Activated CD4-positive, alpha-beta T cell treated with anti-CD3 and anti-CD28 coated beads, Interleukin-2, amount 10 ng/mL, durations not matched to agents 24 days and 14 days (primary cell): ENCODE measurements at places on chromosomes 5 and 9.
A peak's percentile ranks its signal among the peaks of the same experiment; 100 is the strongest.

GRCh38 chr5:171725205-171725601 is 60.4 kb upstream of the SMIM23 start:
- DNase-seq: no peak

GRCh38 chr5:167294882-167295680 is 996.4 kb upstream of the WWC1 start:
- no peak for DNase-seq

- DNase-seq: peak; percentile 83
Observed at GRCh38 chr9:114504341-114505186, 709 bp downstream of the WHRN start.

DNA sequence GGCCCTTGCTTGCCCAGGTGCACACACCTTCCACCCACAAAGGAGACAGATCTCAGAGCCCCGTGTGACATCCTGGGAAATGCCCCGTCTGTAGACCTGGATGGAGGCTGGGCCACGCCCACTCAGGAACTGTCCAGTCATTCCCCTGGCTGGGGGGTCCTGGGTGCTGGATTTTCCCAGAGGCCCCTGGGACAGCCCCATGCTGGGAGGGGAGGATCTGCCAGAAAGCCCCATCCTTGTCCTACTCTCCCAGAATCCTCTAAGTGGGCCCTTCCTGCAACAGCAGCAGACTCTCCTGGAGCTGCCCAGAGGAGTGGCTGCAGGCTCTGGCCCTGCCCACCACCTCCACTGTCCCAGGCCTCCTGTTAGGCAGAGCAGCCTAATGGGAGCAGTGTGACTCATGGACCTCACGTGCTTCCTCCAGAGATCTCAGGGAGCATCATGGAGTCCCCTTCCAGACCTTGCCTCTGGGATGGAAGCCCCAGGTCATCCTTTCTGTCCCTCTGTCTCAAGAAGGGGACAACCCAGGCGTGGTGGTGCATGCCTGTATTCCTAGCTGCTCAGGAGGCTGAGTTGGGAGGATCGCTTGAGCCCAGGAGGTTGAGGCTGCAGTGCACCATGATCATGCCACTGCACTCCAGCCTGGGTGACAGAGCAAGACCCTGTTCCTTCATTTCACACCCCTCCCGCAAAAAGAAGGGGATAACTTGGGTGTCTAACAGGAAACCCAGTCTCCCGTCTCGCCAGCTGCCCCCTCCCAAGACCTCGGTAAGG is 51.7 kb downstream of the JADE2 start:
- no peak for DNase-seq

DNA sequence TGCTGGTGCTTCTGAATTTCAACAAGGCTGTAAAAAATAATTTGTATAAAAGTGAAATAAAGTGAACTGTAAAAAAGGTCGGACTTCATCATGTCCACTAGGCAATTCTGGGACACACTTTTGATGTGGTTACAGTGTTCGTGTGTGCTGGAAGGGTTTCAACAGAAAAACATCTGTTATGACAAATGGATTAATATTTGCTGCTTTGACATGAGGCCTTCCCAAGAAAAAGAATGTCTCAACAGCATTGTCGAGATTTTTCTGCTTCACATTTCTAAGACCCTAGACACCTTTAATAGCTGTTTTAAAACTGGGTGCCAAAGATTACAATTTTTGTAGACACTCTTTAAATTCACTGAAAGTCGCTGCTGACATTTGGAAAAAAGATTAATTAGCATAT is 216.6 kb downstream of the SLC12A2 start:
- DNase-seq: no peak

- DNase-seq: no peak
Observed at GRCh38 chr5:8628521-8628920, 759.6 kb downstream of the MTRR start.

- no peak for DNase-seq
Observed at GRCh38 chr9:116267021-116267420, 113.4 kb downstream of the PAPPA start.

GRCh38 chr9:72600671-72601070 is 79.3 kb downstream of the TMC1 start:
- DNase-seq: no peak

GRCh38 chr9:96413302-96414221 is 4.6 kb downstream of the ZNF367 start:
- DNase-seq: peak; percentile 72

DNA sequence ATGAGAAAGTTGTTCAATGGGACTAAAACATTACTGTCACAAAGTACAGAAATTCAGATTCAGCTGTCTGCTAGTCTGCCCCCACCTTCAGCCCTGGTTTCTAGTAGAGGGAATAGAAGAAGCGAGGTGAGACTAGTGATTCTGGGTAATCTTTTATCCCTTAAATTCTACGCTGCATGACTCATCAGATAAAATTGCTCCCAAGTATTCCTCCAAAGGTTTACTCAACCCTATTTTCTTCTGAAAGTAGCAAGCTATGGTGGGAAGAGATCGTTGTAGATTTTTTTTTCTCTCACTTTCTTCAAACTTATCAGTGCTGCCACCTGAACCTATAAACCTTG is 318.9 kb upstream of the RIOK2 start:
- no peak for DNase-seq

DNA sequence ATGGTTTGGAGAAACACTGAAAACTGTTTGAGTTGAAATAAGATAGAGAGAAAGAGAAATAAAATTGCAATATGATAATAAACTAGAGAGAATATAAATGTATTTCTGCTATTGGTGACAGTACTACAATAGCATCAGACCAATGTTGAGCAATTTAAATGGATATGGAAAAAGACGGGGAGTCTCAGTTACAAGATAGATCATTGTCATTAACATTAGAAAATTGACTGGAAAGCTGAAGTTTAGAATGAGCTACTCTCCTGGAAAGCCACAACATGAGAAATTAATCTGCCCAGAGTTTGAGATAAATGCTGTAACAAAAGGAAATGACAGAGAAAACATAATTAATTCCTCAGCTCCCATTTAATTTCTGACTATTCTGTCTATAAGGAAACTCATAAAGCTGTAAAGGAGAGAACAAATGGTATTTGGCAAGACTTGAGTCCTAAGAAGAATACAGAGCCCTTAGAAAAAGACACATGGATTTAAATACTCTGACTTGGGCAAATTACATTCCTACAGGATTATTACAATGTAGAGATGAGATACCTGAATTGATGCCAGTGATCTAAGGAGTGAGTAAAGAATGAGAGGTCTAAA is 624.5 kb upstream of the CHD1 start:
- DNase-seq: no peak

- DNase-seq: no peak
Observed at GRCh38 chr5:175201393-175201792, 242.6 kb downstream of the DRD1 start.

GRCh38 chr9:79809931-79810330 is 238.2 kb downstream of the TLE4 start:
- DNase-seq: no peak

DNA sequence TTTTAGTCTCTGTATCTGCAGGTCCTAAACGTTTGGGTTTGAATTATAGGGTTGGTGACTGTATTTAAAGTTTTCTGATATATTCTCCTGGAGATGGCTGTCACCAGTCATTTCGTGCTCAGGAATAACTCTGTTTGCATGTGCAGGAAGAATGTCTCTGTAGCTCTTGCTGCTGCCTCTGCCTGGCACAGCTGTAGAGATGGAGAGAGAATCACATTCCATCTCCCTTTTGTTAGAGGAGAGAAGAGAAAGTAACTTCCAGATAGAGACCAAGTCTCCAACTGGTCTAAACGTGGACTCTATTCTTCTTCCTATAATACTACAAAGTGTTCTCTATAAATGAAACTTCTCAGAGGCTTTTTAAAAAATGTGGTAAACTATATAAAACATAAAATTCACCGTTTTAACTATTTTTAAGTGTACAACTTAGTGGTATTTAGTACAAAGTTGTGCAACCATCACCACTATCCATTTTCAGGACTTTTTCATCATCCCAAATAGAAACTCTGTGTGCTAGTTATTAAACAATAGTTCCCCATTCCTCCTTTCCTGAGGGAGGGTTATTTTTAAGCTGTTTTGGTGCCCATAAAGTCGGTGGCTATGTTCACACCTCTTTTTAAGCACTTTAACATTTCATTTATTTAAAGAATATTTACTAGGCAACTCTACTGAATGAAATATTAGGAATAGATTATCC is 20.7 kb upstream of the STARD4 start:
- no peak for DNase-seq

DNA sequence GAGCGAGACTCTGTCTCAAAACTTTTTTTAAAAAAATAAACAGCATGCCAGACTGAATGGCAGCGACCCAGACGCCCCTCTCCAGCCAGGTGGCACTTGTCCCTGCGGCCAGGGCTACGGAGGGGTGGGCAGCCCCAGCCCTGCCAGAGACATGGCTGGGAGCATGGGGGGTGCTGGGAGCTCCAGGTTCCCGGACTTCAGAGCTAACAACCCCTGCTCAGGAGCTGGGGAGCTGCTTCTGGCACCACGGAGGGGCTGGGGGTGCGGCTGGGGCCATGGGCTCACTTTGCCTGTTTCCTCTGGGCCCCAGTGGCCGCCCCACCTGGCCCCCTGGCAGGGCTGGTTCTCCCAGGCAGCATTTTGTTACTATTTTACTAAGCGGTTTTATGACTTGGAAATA is 49.9 kb downstream of the SLC12A7 start:
- no peak for DNase-seq

GRCh38 chr9:123395276-123395688 is 39.3 kb downstream of the CRB2 start:
- DNase-seq: no peak

GRCh38 chr5:124870070-124870469 is 123.6 kb upstream of the ZNF608 start:
- DNase-seq: no peak

DNA sequence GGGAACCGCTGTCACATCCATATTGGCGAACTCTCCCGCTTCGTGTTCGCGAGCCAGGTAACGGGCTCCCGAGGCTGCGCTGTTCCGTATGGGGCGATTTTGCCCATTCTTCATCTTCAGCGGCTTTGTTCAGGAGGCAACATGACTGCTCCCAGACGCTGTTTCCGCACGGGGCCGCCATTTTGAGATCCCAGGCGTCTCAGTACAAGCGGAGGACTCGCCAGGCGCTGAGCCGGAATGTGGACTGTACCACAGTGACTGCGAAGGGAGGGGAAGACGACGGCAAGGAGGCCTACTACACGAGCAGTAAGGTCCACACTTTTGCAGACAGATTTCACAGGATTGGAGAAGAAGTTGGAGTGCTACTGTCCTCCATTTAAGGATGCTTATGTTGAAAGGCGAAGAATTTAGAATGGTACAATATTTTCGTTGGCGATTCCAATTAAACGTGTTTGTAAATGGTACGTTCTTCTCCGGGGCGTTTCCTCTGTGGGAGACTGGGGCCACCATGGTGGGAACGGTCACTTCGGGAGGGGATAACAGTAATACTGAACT is 41.6 kb upstream of the ZNF300 start:
- DNase-seq: no peak

DNA sequence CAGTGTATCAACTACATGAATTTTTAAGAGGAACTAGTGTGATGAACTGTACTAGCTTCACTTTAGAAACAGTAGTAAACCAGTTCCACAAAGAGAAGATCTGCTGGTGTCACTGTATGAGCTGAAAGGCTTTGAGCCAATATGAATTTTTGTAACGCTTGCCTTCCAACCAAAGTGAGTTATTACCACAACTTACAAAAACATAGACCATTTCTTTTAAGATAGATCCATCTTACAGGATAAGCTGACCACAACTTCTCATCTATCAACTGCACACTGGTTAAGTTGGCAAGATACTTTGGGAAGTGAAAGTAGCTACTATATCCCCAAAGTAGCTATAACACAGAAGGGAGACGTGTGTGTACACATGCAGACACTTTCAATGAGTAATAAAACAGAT is 849.6 kb upstream of the DMAC1 start:
- DNase-seq: no peak

- no peak for DNase-seq
Observed at GRCh38 chr5:72501488-72501887, 5.7 kb downstream of the ZNF366 start.

- DNase-seq: peak; percentile 71
Observed at GRCh38 chr9:20604562-20604961, 17.7 kb downstream of the MLLT3 start.

GRCh38 chr9:93501406-93501805 is 48.0 kb upstream of the FAM120AOS start:
- DNase-seq: peak; percentile 69

DNA sequence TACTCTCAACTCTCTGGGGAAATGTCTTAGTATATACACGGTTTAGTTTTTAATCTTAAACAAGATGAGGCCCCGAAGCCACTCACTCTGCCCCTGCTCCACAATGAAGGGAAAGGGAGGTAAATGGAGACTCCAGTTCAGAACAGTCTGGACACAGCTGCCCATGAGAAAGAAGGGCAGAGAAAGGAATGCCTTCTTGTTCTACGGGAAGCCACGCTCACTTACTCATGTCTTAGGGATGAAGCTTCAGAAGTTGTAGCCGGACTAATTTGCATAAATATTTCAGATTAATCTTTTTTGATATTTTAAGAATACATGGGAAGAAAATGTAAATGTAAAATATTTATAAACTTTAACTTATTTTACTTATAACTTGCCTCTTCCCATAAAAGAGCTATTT is 94.0 kb downstream of the COL23A1 start:
- no peak for DNase-seq

DNA sequence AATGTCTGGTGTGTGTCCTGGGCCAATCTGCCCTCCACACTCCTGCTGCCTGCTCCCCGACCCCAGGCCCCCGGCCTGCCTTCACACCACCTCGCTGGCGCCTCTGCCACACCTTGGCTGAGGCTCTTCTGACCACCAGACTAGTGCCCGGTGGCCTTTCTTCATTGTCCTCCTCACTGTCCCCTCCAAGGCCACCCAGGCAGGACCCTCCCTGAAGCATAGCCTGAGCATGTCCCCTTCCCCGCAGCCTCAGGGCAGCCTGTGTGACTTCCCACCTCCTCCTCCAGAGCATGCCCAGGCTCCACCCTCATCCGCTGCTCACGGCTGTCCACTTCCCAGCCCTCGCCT is 154.6 kb downstream of the OLFM1 start:
- no peak for DNase-seq

GRCh38 chr9:115921301-115921700 is 232.3 kb upstream of the PAPPA start:
- no peak for DNase-seq

DNA sequence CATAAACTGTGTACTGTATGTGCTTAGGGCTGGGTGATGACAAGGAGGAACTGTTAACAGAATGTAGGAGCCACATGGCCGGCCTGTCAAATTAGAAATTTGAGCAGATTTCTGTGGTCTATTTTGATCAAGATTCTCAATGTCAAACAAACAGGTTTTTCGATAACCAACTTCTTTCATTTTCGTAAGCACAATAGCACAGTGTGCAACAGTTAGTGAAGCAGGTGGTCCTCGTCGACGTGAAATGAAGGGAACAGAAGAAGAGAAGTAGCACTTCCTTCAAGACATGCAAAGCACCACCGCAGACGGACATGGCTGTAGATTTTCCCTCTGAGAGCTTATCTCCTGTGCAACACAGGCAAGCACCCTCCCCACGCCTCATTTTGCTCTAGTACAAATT is 252.1 kb downstream of the CRB2 start:
- no peak for DNase-seq

- no peak for DNase-seq
Observed at GRCh38 chr5:29017501-29017900, 1979.1 kb upstream of the CDH9 start.
